ENCODE measurements at places on chromosomes 13 and 19.

- no peak for DNase-seq
These were observed 24.8 kb downstream of the SHANK1 start for GRCh38 chr19:50694815-50695145.

DNA sequence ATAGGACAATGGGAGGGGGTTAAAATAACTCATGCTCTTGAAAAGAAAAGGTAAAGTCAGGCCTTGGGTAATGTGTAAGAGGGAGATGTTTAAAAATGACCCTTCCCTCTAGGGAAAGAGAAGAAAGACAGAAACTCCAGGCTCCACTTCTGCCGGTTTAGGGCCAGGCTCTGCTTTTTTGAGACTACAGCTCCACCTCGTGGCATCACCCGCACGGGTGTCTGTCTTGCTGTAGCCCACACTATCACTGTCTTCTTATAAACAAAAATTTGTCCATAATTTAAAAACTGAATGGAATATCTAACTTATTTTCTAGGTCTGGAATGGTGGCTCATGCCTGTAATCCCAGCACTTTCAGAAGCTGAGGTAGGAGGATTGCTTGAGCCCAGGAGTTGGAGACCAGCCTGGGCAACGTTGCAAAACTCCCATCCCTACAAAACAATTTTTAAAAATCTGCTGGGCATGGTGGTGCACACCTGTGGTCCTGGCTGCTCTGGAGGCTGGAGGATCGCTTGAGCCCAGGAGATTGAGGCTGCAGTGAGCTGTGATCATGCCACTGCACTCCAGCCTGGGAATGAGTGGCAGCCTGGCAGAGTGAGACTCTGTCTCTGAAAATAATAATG, 65.1 kb upstream of the GTF3A start:
- peak; percentile 68 for DNase-seq

- no peak for DNase-seq
These were observed 1.2 kb downstream of the S1PR5 start for GRCh38 chr19:10516064-10516385.

GRCh38 chr13:32969516-32969941, 46.7 kb upstream of the KL start:
- no peak for DNase-seq

- no peak for DNase-seq
These were observed 1227.4 kb downstream of the PCDH17 start for GRCh38 chr13:58858870-58859371.

- DNase-seq, result no peak
These were observed 13.6 kb upstream of the MCF2L start for GRCh38 chr13:112955271-112955937.

DNA sequence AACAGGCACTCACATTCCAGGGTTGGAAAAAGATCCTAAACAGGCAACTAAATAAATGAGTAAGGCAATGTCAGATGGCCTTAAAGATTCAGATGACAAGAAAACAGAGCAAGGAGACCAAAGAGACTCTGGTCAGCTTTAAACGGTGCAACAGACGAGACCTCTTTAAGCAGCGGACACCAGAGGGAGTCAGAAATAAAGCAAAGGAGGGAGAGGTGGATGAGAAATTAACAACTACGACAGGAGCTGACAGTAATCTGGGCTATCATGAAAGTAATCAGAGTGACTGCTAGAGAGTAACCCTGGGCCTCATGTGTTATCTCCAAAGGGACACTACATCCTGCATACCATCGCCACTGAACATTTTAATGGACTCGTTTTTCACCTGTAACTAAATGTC, 1.1 kb downstream of the ZNF550 start:
- no peak for DNase-seq

DNA sequence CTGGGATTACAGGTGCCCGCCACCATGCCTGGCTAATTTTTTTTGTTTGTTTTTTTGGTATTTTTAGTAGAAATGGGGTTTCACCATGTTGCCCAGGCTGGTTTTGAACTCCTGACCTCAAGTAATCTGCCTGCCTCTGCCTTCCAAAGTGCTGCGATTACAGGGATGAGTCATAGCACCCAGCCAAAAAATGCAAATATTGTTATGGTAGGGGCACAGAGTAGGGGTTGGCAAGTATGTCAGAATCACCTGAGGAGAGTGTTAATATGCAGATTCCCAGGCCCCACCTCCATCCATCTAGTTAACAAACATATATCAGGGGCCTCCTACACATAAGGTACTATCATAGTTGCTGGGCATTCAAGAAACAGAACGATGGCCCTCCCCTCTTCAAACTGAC, 44.7 kb downstream of the VAV1 start:
- no peak for DNase-seq

DNA sequence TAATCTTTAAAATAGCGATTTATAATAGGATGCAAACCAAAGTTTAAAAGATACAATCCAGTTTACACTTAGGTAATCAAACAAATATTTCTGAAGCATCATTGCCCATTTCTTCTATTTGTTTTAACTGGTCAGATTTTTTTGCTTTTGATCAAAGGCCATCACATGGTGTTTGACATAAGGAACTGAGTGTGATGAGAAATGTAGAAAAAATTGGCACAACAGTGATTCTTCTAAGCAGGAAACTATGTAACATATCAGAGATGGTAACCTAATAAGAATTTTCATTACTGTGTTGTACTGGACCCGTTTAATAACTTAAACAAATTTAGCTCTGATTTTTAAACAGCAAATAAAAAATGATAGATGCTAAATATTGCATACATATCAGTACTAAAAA, 644.7 kb upstream of the KLF12 start:
- no peak for DNase-seq

GRCh38 chr13:29847501-29847983, 2.9 kb downstream of the UBL3 start:
- no peak for DNase-seq

DNA sequence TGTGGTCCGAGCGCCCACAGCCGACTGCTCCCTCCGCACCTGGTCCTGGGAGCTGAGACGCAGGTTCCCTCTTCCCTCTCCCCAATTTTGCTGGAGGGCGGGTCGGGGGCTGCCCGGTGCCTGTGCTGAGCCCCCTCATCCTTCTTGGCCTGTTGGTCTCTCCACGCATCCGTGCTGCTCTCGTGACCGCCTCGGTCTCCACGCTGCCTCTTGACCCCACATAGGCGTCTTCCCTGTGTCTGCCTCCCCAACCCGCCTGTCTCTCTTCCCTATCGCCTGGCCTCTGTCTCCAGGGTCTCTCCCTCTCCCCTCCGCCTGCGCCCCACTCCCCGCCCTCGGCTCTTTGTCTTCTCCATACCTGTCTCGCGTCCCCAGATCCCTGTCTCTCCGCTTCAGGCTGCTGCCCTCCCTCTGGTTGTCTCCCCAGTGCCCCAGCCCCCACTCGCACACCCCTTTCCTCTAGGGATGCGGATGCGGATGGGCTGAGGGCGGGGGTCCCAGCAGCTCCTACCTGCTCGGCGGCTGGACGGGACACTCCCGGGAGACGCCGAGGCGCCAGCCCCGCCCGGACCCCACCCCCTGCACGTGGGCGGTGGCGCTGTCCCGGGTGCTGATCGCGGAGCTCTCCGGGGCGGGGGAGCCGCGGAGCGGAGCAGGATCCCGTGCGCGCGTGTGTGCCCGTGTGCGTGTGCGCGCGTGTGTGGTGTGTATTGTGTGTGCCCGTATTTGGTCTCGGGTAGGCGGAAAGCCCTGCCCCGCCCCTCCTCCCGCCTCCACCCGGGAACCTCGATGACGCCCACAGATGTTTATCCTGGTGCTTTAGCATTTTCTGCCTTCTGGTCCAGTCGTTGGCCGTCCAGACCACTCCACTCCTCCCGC, at the start of gene SYT5:
Gene SYT5 (minus strand): TSS at position 684 of the 879 bp plus-strand sequence. CDS start 1,248 bp downstream, outside the sequence.
- DNase-seq, result no peak

- no peak for DNase-seq
These were observed 51.5 kb downstream of the INSR start for GRCh38 chr19:7242601-7243258.

DNA sequence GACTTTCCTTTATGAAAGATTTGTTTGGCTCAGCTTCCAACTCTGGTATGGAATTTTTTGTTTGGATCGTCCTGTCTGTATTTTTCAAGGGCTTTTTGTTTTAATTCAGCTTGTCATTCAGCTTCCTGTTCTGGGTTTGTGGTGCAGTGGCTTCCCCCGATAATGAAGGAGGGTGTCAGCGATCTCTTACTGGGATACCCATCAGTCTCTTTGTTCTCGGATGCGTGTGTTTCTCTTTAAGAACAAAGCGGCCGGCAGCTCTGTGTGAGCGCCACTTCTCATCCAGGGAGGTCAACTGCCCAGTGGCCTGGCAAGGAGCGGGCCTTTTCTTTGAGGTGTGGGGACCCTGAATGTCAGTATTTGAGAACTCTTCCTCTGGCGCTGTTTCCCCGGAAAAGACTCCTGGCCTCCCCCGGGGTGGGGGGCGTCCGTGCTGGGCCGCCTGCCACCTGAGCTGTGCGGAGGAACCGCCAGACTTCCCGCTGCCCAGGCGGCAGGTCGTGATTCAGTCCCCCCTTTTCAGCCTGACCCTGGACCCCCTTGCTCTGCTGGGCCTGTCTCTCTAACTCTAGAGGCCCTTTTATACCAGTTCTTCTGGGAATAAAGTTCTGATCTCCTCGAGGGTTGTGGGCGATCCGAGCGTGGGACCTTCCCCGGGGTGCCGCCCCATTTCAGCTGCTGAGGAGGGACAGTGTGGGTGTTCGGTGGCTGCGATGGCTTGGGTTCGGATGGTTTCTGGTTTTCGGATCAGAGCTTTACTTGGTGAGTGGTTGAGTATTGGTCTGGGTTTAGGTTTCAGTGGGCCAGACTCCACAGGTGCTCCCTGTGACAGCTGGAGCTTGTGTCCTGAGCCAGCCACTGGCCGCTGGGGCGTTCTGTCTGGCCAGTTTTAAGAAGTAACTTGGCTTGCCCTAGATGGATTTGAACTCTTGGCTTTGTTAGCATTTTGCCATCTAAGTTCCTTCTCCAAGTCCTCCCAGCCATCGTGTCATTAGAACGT, 3.4 kb downstream of the SF3A2 start:
- DNase-seq, result no peak

GRCh38 chr19:30824809-30825208, 452.6 kb downstream of the ZNF536 start:
- no peak for DNase-seq

DNA sequence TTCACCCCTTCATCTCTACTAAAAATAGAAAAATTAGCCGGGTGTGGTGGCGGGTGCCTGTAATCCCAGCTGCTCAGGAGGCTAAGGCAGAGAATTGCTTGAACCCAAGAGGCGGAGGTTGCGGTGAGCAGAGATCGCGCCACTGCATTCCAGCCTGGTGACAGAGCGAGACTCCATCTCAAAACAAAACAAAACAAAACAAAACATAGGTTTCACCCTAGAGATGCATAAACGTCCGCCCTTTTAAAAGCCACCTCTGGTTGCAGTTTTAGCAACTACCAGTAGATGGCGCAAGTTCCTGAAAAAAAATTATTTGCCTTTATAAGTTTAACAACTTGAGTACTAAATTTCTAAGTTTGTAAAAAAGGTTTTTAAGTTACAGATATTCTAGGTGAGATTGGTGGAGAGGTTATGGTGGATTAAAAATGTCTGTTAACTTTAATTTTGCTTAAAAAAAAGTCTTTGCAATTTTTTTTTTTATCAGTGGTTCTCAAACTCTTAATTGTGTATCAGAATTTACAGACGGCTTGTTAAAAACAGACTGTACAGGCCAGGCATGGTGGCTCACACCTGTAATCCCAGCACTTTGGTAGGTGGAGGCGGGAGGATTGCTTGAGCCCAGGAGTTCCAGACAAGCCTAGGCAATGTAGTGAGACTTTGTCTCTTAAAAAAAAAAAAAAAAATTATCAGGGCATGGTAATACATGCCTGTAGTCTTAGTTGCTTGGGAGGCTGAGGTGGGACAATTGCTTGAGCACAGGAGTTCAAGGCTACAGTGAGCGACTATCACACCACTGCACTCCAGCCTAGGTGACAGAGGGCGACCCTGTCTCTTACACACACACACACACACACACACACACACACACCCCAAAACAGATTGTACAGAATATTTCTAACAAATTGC, 42.1 kb downstream of the NAA16 start:
- no peak for DNase-seq

DNA sequence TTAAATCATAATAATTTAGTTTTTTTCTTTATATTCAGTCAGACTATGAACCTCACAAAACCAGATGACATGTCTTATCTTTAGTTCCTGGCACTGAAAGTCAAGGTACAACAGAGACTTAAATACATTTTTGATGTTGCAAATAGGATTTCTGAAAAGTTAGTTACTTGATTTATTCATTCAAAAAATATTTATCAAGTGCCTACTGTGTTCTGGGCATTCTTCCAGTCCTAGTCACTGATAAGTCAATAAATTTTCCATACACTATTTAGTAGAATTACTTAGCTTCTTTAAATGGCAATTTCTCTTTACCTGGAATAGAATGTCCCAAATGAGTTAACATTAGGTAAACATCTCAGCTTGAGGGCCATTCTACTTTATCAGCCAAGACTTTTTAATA, 938.3 kb upstream of the PCDH9 start:
- DNase-seq, result no peak

GRCh38 chr19:19417628-19418245, 12.3 kb downstream of the GATAD2A start:
- DNase-seq, result no peak

DNA sequence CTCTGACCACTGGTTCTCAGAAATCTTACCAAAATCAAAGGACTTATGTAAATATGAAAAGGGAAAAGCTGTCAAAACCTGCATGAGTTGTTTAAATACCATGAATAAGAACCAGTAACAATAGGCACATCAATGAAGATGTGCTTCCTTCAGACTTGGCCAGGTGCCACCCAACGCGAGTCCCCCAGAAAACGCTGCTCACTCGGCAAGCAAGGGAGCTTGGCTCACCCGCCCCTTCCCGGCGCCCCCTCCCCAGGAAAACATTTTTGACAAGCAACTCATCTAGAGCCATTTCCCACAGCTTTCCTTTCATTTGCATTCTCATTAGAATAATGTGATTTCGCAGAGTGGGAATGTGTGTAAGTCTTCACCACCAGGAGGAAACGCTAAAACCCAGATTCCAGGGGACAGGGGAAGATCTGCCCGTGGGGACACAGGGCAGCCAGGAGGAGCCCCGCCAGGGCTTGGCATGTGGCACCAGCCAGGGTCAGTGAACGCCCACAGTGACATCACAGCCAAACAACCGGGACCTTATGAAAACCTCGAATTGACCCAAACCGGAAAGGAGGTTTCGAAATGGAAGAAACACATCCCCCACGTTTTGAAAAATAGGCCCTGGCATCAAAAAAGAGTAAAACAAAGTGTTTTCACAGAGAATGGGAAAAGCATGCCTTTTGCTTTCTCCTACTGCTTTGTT, 366.2 kb upstream of the TSHZ3 start:
- DNase-seq, result no peak

GRCh38 chr13:107348925-107349324, 781.0 kb upstream of the ARGLU1 start:
- DNase-seq, result no peak

Measured in cerebellar nuclear complex (tissue), 1 donor.